Left ventricle myocardium superior (tissue), 1 donor: ENCODE measurements at places on chromosomes 3 and 15.

- no peak for DNase-seq
Measured at GRCh38 chr3:81769299-81769698, 7.9 kb upstream of the GBE1 start.

DNA sequence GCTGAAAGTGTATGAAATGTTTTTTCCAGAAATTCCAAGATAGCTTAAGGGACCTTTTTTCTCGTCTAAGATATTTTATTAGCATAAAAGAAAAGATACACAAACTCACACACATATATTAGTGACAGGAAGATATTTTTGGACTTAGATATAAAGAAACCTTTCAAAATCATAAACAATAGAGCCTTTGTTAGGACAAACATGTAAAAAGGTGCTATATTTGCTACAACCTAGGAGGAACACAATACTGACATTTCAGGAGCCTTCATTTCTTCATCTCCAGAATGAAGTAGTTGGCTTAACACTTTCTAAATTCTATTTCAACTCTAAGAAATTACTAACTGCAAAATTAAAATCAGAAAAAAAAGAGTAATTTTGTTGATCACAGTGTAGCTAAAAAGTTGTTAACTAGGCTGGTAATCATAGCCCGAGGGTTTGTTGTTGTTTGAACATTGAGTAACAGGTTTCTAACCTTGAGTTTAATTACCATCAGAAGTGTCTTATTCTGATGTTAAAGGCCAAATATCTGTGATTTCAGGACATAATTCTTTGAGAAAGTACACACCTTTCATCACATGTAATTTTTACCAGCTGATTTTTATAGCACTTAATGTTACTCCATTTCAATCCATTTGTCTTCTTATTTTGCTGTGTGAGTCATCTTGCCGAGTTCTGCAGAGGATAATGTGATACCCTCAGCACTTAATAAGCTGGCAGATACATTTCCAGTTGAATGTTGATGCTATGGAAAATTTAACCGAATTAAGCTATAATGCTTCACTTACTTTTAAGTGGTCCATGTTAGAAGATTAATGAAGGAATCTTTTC lies 97.3 kb downstream of the MBNL1 start:
- DNase-seq: no peak

- no peak for DNase-seq
Measured at GRCh38 chr3:60080648-60081047, 1030.8 kb upstream of the CFAP20DC start.

GRCh38 chr3:48467473-48468267 lies 21.1 kb downstream of the ATRIP start:
- no peak for DNase-seq

DNA sequence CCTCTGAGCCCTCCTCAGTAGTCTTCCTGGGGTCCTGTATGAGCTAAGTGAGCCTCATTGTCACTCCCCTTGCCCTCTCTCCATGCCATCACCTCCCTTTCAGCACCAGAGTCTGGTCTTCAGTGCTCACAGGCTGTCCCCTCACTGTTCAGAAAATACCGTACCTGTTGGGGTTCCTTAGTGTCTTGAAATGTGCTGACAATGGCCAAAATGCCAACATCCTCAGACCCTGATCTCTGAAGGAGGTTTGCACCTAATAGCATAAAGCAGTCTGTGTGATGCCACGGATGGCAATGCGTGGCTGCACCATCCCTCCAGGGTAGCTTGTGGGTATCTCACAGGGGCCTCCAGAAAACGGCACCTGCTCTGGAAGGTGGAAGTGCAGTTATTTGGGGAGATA lies 301.0 kb upstream of the TLE3 start:
- DNase-seq: no peak

DNA sequence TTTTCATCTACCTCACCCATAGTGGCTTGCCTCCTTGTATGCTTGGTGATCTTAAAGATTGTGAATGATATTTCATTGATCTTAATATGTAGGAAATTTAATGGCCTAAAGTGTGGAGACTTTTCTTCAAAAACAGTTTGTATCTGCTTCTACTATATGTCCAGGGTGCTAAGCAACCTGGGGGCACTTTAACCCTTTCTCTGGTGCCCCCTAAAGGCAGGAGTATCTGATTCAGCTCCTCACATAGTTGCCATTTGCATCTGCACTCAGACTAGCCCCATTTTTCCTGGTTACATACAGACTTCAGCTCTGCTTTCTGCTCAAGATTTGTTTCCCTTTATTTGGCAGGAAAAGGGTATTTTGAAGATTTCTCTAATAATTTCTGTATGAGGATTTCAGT lies 5.2 kb upstream of the PFN2 start:
- DNase-seq: no peak

GRCh38 chr3:67458408-67458807 lies 196.0 kb downstream of the SUCLG2 start:
- no peak for DNase-seq

GRCh38 chr3:40109641-40110490 lies 199.6 kb upstream of the EIF1B start:
- no peak for DNase-seq

DNA sequence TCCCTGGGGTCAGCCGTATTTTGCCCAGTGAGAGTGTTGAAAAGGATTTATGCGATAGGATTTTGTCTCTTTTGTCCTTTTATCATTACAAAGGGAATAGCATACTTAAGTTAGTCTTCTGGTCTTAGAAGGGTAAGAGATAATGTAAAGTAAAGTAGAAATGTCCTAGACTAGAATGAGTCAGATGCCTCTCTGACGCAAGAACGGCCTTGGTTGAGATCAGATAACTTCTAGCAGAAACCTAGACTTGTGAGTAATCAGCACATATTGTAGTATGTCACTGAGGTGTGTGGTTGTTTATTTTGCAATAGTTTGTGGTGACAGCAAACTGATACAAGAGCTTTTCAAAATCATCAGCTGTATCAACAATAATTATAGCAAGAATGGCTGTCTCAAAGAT lies 866.1 kb downstream of the NSUN3 start:
- no peak for DNase-seq

DNA sequence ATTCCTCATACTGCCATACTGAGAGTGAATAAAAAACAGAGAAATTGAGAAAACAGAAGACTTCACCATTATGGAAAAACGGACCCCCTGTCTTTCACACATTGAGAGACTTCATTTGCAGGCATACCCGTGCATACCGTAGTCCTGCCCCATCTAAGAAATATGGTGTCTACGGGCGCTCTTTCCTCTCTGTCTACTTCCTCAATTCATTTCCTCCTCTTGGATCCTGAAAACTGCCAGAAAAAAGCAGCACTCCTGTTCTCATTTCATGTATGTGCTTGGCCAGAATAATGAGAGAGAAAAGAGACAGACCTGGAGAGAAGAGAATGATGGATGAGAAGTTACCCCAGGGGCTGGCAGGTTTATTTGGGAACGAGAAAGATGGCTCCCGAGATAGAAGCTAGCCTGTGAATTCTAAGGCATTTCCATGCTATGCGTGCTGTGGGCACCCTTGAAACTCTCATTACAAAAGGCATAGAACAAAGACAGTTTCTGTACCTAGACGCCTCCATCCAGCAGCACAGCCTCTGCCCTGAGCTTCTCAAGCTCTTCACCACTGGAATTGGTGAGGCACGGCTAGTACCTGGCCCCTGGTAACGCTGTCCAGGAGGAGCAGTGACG lies 62.5 kb upstream of the EPHB3 start:
- no peak for DNase-seq

DNA sequence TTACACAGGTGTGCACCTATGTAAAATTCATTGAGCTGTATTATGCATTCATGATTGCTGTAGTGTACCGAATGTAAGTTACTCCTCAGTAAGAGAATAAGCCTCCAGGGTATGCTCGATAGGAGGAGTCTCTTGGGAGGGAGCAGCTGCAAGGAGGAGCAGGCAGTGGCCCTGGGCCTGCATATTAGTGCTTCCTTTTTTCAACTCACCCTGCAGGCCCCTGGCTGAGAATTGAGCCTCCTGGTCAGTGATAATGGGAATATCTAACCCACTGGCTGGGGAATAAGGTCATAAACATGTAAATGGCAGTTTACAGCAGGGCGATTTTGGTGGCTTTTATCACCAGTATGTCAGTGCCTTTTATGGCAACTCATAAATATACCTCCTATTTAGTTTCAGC lies 21.7 kb upstream of the SFMBT1 start:
- no peak for DNase-seq

DNA sequence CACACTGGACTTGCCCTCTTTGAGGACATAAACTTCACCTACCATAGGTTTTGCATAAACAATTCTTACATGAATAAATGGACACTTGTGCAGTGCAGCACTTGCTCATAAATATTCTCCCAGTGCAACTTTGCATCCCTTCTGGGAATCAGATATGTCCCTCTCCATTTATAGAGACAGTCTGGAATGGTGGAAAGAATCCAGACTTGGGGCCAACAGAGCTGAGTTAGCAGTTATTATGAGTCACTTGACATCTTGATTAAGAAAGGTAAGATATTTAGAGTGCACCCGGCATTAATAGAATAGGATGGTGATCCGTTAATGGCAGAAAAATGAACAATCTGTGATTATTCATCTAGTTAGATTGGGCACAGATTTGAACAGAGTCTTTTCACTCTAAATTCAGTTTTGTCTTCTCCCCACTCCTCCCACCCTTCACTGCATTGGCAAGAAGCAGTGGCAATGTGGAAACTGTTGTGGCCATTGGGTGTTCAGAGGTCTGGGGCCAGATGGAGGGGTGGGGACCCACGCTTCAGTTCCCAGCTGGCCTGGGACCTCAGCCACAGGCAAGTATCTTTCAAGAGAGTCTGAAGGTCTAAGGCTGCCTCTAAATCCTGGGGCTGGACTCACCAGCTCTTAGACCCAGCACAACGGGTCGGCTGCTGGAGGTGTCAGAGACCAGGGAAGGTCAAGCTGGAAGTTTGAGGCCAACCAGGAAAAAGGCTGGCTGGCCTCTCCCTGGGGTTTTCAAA lies 58.9 kb upstream of the KY start:
- DNase-seq: no peak

DNA sequence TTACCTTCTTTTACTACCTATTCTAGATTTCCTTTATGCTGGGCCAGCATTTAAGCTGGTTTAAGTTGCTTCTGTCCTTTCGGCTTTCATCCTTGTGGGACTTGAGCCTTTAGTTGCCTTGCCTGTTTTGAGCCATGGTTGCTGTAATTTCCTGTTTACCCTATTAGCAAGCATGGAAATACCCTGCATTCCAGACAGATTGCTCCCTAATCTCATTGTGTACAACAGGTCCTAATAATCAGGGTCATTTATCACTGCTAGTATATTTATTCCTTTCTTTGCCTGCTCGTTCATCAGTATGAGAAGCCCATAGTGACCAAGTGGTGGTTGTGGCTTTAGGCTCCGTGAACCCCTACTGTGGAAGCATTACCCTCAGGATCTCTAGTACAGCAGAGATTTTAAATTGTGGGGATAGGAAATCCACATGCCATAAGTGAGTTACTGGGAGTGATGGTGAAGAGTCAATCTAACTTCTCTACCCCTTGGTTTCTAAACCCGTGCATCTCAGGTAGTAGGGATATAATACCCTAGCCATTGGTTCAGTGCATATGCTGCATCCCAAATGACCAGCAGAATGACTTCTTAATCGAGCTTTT lies 31.9 kb downstream of the NCK1 start:
- DNase-seq: no peak

DNA sequence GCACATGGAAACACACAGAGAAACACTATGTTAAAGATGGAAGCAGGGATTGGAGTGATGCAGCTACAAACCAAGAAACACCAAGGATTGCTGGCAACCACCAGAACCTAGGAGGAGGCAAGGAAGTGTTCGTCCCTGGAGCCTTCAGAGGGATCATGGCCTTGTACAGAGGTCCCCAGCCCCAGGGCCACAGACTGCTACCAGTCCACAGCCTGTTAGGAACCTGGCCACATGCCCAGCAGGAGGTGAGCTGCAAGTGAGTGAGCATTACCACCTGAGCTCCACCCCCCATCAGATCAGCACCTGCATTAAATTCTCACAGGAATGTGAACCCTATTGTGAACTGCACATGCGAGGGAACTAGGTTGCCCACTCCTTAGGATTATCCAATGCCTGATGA lies 505.7 kb upstream of the MDFIC2 start:
- no peak for DNase-seq

- no peak for DNase-seq
Measured at GRCh38 chr3:119690043-119690656, 12.7 kb upstream of the CFAP91 start.

DNA sequence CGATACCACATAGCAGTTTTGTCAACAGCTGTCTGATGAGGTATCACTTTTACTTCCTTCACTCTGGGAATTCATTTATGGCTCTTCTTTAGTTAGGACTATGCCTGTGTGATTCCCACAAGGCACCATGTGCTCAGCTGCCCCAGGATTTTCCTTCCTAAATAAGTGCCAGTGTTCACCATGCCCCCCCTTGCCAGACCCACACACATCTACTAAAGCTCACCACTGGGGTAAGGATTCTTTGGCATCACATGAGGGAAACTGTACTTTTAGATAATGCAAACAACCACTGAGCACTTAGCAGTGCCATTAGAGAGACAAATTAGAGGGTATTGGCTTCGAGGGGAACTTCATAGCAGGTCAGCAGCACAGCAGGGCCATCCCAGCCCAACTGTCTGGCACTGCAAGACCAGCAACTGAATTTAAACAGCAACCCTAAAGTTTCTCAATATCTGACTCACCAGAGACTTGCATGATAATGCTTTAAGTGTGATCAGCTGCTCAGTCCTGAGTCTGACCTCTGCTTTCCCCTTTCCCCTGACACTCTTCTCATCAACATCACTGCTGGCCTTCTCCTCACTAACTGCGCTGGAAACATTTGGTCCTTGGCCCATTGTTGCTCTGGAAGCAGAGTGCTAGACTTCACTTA lies 114.3 kb downstream of the STAC start:
- DNase-seq: no peak

DNA sequence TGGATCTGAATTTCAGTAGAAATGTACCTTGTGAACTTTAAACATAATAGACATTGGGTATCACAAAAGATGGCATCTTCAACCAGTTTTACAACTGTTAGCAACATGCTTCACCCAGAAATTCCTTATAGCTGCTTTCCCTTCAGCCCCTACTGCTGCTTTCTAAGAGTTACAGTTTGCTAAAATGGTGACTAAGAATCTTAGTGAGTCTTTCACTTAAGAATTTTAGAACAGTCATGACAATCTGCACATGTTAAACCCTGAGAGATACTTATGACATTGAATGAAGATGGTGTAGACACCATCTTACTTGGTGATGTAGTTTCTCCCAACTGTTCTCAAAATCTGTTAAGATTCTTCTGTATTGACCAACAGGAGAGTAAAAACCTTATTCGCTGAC lies 129.7 kb upstream of the UBE2E1 start:
- DNase-seq: no peak

GRCh38 chr3:11610700-11611275 lies 32.9 kb downstream of the VGLL4 start:
- no peak for DNase-seq
